ENCODE measurements at places on chromosomes 11 and 22.

- DNase-seq, result no peak
These were observed 63.0 kb upstream of the MYEOV start for GRCh38 chr11:69230856-69231425.

- peak; percentile 5 for DNase-seq
These were observed 188.2 kb upstream of the TBCEL start for GRCh38 chr11:120835601-120836228.

GRCh38 chr22:33728847-33729246 lies 191.4 kb downstream of the LARGE1 start:
- DNase-seq, result no peak

DNA sequence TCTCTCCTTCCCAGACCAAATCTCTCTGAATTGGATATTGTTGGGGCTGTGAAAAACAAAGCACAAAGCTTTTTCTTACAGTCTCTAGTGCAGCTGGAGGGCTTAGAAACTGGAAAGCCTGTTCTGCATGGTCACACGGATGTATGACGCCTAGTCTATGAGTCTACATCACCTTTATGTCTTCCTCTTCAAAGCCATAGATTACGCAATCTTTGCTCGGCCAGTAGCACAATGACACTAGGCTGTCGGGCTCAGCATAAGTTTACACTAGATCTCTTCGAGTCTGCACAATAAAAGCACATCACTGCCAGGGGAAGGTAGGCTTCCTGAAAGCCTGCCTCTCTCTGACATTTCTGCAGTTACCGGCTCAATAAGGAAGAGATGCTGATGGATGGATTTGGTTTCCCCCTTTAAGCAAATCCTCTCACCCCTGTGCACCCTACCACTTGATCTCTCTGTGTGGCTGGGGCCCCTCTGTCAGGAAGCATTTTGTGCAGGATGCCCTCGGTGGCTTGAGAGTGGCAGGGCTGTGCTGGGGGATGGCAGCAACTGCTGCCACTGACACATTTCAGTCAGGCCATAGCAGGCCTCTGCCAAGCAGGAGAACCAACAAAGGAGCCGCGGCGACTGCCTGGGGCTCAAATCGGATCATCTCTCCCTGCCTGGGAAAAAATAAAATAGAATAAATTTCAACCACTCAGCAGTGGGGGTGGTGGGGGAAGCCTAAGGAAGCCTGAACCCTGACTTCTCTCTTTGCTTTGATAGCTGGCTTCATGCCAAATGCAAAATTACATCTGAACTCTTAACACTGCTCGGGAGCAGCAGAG lies 1272.8 kb downstream of the LRRC4C start:
- no peak for DNase-seq

GRCh38 chr11:35084817-35085440 lies 54.0 kb upstream of the CD44 start:
- no peak for DNase-seq

DNA sequence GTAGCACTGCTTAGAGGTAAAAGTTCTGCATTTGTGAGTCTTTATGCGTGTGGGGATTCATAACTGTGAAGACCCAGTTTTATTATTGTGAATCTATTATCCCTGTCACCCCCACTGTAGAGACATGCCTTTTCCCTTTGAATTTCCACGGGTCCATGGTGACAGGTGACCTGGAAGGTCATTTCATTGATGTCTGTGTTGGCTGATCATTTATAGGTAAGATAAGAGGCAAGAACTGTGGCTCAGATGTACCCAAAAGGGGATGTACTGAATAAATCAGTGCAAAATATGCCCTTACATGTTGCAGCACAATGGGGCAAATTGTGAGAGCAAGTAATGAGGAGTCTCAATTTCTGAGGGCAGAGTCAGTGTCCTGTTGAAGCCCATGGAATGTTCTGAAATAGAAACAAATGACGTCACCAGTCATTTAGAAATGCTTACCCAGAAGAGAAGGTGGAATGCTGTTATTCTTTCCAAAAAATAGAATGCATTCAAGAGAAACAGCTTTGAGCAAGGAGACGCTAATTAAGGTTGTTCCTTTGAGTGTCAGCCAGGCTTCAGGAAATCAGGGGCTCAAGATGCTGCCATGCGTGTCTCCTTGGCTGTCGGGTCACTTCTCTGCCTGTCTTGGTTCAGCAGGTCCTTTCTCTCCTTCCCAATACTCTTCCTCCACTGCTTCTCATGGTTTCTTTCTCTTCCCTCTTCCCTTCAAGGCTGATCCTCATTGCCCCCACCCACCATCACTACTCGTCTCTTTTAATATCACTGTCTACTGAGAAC lies 118.7 kb upstream of the E2F8 start:
- DNase-seq, result no peak

GRCh38 chr11:73308003-73308960 lies at the start of gene ARHGEF17:
ARHGEF17 (plus strand) TSS chr11:73308276; CDS start chr11:73308639, 363 bp downstream.
- DNase-seq, result peak; percentile 52

GRCh38 chr11:105045676-105046296 lies 651 bp upstream of the CARD16 start:
- DNase-seq, result no peak

DNA sequence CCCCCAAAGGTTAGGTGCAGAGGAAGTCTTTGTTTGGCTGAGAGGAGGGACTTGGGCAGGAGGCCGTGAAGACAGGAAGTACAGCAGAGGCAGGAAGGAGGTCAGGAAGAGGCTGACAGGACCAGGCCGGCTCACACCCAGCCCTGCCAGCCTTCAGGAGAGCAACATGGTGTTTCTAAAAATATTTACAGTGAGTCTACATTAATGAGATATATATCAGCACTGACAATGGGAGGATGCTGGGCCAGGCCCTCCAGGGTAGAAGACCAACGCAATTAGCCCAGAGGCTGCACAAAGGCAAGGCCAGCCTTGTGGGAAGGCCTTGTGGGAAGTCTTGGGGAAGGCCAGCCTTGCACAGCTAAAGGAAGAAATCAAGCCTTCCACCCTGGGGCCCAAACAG lies 7.9 kb upstream of the APLNR start:
- DNase-seq, result no peak

- DNase-seq, result no peak
These were observed 34.0 kb downstream of the AMBRA1 start for GRCh38 chr11:46559815-46560214.

GRCh38 chr11:69437001-69437875 lies 44.2 kb upstream of the LINC01488 start:
- DNase-seq, result no peak

DNA sequence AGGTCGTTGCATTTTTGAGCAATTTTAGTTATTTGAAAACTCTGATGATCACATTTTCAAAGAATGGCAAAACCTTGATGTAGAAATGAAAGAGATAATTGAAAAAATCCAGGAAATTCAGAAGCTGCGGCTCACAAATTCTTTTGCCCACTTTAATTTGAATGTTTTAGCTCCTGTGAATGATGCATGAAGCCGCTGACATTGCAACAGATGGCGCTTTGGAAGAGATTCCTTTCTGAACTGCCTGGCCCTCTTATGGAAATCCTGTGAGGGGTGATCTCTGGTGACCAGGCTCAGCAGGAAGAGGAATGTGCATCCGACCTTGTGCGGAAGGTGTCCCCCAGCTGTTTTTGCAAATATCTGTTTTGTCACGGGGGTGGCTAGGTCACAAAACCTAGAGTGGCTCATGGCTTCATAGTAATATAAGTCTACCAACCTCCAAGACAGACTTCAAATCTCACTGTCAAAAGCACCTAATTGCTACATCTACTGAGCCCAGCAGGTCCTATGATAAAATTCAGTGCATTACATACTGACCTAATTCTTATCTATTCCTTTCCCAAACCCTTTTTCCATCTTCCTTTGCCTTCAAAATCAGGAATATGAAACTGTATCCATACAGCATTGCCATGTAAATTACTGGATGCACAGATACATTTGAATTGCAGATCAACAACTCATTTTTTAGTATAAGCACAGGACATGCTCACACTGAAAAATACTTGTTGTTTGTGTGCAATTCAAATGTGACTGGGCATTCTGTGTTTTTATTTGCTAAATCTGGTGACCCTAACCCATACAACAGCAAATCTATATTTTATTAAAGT lies 412.7 kb downstream of the ETS1 start:
- no peak for DNase-seq

- no peak for DNase-seq
These were observed 64.0 kb downstream of the OTOG start for GRCh38 chr11:17611049-17611448.

GRCh38 chr11:18265949-18266348 lies at the start of gene SAA1:
SAA1 (plus strand) TSS chr11:18266264; CDS start chr11:18266888, 624 bp downstream.
- no peak for DNase-seq

DNA sequence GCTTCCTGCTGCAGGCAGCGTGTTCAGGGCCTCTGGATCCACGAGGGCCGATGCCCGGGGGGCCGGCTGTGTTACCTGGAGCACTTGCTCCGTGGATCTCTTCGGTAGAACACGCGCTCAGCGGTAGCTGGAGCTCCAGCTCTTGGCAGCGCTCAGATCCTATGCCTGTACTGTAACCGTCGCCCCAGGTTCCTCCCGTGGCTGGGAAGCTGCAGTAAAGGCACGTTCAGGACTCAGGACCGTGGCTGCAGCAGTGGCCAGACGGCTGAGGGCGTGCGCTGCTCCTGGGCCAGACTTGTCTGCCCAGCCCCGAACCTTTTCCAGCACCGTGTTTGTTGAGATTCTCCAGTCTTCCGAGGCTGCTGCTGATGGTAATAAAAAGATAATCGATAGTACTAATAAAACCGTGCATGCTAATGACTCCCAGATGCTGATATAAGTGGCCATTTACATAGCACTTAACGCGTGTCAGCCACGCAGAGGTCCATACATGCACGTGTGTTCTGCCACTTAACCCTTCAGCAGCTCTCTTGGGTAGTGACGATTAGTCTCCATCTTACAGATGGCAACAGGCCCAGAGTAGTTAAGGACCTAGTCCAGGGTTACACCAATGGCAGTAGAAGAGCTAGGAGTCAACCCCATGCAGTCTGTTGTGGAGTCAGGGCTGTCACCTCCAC lies 1.4 kb downstream of the MOV10L1 start:
- no peak for DNase-seq

DNA sequence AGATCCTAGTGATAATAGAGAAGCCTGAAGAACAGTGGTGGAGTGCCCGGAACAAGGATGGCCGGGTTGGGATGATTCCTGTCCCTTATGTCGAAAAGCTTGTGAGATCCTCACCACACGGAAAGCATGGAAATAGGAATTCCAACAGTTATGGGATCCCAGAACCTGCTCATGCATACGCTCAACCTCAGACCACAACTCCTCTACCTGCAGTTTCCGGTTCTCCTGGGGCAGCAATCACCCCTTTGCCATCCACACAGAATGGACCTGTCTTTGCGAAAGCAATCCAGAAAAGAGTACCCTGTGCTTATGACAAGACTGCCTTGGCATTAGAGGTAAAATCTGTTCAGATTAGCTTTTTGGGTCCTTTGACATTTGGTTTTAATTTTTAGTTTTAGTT lies 16.7 kb downstream of the CRKL start:
- no peak for DNase-seq

GRCh38 chr11:129455756-129456655 lies 80.4 kb downstream of the BARX2 start:
- DNase-seq, result no peak

- DNase-seq, result no peak
These were observed 9.3 kb downstream of the KCNJ5 start for GRCh38 chr11:128900468-128900867.

- DNase-seq, result no peak
These were observed 203.9 kb downstream of the FAM76B start for GRCh38 chr11:95585752-95586077.

DNA sequence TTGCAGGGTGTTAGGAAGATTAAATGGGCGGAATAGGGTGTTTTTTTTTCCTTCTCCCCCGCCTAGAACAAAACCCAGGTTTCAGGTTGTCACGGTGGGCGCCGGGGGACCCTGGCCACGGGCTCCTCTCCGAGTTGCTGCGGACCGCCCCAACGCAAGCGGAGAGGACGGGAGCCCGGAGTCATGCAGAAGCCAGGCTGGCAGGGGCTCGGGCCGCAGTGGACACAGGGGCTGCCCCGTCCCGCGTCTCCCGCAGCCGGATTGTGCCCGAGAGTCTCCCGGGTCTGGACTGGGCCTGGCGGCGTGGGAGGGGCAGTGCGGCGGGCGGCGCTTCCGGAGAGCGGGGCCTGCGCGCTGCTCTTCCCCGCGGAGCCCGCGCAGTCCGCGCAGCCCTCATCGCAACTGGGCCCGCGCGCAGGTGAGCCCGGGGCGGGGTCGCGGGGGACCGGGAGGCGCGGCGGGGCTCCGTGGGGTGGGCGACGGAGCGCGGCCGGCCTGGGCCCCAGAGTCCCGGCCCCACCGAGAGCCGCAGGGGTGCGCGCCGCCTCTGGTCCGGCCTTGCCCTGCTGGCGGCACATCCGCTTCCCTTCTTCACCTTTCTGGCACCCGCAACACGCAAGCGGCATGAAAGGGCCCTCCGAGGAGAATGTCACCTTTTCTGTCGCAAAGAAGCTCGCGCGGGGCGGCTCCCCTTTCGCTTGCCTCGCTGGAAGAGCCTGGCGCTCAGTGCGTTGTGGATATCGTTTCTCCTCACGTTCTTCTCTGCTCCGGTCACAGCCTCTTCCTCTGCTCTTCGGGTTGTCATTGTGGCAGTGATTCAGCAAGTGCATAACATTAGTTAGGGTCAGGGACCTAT lies at the start of gene TIRAP:
TIRAP (plus strand) TSS at position 358 of the 856 bp plus-strand sequence. CDS start 7,802 bp downstream, outside the sequence.
- DNase-seq, result peak; percentile 67

DNA sequence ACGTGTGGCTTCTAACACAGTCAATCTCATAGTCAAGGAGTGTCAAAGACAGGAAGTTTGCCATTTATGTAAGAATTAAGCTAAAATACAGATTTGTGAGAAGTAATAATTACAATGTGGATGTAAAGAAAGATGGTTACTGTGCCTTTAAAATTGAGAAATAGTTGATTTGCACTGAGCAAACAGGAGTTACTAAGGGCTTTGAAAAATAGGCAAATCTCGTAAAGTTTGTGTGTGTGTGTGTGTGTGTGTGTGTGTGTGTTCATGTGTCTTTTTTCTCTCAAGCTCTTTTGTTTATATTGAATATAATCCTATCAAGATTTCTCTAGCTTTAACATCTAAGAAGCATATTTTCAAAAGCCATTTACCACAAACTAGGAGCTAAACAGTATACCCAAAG lies 2284.5 kb downstream of the LRRC4C start:
- DNase-seq, result no peak

DNA sequence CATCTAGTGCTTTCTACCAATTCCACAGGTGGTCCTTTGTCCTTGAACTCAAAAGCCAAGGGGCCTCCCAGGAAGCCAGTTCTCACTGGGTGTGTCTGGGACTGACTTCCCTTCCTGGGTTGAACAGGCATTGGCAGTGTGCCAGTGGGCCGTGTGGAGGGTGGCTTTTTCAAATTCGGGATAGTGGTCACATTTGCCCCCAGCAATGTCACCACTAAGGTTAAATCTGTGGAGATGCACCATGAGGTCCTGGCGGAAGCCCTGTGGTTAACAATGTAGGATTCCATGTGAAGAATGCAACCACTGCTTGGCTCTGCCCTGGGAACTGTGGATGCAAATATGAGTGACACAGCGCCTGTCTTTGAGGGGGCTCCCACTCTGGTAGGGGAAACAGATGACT lies 53.2 kb upstream of the MTNR1B start:
- no peak for DNase-seq

GRCh38 chr11:115222218-115222862 lies 281.9 kb downstream of the CADM1 start:
- DNase-seq, result peak; percentile 6

Data from activated naive CD4-positive, alpha-beta T cell treated with Interleukin-2 at 50 U/mL for 16 hours (primary cell).